ENCODE measurements at places on chromosomes 2 and 18. TPM values are rescaled to one million over a fixed set of nuclear protein-coding genes. Genes with fewer than 3 reads are reported as not detected.

DNA sequence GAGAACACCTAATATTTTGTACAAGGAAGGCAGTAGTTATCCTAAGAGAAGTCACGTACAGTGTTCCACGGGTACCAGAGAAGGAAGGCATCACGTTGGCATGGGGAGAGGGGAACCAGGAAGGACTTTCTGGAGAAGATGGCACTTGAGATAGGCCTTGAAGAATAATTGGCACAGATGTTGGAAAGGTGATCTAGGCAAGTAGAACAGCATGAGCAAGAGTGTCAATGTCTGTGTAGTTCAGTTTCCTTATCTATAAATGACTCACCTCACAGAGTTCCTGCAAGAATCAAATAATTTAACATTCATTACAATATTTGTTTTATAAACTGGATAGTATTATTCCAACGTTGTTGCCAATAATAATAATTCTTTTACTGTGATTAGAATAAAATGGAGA, 48.3 kb upstream of the BZW1 start:
- DNase-seq = no peak

GTF2A1L gene
- not detected for polyA plus RNA-seq

AKAIN1 gene
- not detected for polyA plus RNA-seq

- no peak for DNase-seq
Measured at GRCh38 chr2:129904532-129905446, 74.7 kb upstream of the RAB6C start.

DNA sequence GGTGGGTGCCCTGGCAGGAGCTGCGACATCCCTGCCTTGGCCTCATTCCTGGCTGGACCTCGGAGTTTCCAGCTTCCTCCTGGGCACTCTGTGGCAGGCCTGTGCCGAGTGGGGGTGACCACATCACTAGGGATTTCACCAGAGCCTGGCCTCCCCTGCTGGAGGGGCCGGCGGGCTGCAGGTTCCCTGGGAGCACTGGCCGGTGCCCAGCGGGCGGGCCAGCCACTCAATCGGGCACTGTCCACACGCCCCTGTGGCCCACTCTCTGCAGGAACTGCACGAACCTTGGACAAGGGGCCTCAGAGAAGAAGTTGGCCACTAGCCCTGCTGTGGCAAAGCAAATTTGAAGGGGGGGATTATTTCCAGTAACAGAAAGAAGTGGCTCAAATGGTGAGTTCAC, 110.7 kb upstream of the APCDD1 start:
- DNase-seq = no peak

DNA sequence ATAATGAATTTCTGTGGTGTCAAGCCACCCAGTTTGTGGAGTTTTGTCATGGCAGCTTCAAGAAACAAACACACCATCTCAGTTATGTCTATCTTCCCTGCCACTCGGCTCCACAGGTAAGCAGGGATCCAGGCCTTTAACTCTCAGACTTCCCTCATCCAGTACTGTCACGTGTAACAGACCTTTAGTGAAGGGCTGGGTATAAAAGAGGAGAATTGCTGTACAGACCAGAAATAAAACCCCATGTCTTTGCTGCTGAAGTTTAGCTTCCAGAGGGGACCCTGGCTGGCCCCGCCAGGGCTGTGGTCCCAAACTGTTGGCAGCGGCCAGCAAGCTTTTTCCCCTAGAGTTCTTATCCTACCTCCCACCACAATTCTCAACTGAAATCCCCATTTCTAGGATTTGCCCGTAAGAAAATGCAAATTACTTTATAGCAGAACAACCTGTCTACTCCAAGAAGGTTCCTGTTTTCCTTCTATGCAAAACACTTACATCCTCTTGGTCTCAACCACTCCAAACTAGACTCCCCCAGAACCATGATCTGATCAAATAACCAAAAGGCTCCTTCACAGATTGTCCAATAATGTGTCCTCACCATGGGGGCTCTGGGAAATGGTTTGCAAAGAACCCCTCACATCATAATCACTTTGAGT, 438.0 kb upstream of the ID2 start:
- DNase-seq = no peak

PSD4 gene
- polyA plus RNA-seq = 1.6 TPM

DNA sequence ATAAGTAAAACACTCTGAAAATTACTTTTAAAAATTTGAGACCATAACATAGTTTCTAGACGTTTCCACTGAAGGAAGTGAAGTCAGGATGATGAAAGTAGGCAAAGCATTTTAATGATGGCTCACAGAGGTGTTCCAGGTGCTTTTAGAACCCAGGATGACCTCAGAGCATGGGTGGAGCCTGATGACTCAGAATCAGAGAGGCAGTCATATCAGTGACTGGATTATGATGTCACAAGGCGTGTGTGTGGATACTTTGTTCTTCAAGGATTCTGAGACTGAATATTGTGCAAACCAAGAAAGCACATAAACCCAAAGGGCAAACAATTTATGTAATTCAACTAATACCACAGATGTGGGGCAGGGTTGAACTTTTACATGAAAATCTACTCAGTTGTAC, 208.0 kb upstream of the FBXO11 start:
- no peak for DNase-seq

- DNase-seq = no peak
Measured at GRCh38 chr18:27478459-27478858, 293.4 kb upstream of the CHST9 start.

PROKR1 gene
- polyA plus RNA-seq = 2.1 TPM

SERPINB3 gene
- not detected for polyA plus RNA-seq

IL36RN gene
- not detected for polyA plus RNA-seq

DNA sequence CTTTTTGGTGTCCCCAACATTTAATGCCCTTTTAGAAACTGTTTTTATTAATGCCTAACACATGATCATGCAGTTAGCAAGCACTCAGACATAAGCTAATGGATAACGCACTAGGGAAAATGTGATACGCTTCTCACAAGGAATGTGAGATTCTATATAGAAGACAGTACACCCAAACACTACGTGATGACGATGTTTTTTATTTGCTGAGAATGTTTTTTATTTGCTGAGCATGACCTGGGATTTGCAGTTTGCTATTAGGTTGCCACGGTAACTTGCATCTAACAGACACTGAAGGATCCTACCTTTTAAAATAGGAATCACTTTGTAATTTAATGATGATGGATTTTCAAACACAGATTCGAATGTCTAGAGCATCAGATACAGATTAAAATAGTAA, 4.9 kb downstream of the SMC6 start:
- DNase-seq = no peak

DNA sequence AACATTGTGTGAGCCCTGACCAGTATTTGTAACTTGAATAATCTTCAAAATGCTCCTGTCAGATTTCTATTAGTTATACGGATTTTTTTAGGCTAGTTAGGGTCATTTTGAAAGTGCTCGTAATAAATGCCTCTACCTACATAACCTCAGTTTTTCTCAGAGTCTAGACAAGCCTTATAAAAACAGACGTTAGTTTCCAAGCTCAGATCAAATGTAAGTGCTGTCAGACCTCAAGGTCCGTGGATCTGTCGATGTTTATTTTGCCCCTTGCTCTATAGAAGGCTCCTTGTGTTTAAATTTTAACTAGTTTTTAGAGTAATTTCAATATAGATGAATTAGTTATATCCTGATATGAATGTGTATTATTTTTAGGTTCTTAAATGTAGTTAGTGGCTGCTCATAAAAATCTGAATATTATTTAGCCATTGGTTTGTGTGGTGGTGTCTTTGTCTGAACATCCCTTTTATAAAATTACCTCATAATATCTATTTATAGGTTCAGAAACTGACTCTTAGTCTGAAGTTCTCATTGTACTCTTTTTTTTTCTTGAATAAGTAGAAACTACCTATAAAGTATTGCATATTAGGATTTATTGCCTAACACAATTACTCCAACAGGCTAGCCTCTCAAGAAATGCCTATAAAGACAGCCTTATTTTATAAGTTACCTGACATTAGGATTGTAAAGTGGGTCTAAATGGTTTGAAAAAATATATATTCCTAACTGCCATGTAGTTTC, 71.1 kb downstream of the MTA3 start:
- no peak for DNase-seq

DNA sequence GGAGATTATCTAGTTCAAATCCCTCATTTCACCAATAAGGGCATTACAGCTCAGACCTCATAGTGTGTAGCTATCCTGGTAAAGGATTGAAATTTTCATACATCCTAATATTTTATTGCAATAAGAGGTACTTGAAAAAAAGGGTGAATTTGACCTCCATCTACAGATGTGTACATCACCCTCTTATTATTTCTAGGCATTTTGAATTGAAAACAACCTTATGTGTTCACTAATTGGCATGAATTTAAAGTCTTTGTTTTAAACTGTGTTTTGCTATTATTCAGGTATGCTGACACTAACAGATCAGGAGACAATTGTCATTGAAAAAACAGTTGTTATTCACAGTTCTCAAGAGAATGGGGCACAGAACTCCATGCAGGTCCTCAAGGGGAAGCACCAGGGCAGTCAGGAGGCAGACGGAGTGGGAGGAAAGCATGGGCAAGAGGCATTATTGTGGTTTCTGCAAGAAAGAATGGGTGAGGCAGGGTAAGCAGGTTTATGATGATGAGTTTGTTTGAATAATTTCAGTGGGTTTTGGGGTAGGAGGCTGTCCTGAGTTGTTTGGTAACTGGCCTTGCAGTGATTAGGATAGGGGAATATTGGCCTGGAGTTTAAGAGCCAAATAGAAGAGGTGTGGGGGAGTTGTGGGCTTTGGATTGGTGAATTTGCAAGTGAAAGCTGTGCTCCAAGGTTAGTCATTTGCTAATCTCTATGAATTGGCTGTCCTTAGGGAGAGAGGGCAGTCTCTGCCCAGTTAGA, 194.6 kb downstream of the GPD2 start:
- no peak for DNase-seq

GRCh38 chr2:69948032-69948962, 13.1 kb downstream of the ASPRV1 start:
- no peak for DNase-seq

CRYBA2 gene
- polyA plus RNA-seq = not detected

GRCh38 chr2:85468704-85469349, 50.3 kb downstream of the SH2D6 start:
- DNase-seq = no peak

ABCG8 gene
- polyA plus RNA-seq = 0.10 TPM

DNA sequence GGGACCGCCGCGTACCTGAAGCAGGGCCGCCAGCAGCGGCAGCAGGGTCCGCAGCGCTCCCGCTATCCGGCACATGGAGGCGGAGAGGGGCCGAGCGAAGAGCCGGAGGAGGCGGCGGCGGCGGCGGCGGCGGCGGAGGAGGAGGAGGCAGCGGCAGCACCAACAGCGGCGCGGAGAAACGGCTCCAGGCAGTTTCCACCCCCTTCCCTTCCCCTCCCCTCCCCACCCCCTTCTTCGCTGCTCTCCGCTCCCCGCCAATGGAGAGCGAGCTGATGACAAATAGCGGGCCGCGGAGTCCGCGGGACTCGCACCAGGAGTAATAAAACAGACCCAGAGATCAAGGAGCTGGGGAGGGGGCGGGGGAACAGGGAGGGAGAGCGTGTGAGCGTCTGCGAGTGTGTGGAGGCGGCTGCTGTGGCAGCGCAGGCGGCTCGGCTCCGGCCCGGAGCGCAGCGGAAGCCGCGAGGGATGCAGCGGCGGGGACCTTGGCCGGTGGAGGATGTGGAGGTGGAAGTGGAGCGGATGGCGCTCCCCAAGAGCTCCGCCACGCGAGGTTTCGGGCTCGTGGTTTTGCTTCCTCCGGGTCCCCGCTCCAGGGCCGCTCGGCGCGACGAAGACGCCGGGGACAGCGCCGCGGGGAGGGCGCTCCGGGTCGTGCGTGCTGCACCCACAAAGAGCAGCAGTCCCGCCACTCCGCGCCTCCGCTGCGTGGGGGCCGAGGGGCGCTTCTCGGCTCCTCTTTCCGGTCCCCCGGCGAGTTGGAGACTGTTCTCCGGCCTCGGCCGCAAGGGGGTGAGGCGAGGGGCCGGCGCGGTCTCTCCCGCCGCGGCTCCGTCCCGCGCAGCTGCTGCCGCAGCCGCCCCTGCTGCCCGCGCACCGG, at the start of gene CDH2:
TSS of gene CDH2 (minus strand) at position 183 of the 880 bp plus-strand sequence. CDS start at position 75, 108 bp downstream.
- peak; percentile 78 for DNase-seq

DNA sequence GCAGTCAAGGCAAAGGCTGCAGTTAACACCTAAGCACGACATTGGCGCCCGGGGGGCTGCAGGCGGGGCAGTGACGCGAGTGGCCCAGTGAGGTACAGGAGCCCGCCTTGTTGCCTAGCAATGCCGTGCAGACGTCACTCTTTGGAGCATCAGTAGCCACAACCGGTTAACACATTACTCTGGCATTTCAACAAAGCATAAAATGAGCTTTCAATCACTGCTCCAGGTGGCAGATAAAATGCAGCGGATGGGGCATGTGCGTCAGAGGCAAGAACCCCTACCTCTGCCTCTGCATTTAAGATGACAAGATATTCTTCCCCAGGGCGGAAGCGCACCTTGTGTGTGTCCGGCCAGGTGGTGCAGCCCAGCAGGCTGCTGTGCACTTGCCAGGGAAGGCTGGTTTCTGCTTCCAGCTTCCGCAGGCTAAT, 139.4 kb downstream of the MTCL1 start:
- no peak for DNase-seq

DNA sequence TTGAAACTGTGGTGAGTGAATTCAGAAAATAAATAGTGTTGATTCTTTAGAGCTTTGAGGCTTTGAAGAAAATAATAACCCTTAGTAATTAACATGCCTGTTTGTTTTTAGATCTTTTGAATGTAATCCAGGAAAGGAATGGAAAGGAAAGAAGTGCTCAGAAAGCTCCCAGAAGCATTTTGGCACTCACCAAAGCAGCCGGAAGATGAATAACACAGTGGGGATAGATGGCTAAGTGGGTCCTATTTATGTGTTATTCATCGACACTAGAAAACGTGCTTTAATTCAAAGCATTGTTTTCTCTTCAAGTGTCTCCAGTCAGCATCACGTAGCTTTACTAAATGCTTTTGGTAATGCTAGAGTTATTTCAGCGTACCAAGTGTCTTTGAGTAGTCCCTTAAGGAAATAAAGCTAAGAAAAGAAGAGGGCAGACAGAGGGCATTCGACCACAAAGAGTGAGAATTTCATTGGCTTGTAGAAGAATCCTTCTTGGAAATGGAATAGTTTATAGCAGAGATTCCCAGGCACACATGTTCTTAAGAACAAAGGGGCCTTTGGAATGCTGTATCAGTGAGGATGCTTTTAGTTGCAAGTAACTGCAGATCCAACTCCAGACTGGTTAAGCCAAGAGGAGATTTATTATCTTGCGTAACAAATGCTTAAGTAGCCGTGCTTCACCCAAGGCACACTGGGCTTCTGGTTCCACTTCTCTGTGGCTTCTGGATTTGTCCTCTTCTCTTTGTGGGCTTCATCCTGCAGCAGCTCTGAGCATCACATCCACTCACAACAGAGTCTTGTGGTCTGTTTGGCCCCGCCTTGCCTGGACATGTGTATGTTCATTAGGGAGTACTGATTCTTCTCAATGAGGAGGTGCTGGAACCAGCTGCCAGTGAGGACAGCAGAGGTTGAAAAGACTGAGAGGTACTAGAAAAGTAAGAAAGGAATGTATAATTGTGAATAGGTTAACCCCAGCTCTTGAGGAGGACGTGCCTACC, 63.6 kb upstream of the LTBP1 start:
- no peak for DNase-seq

MAP4K3 gene
- polyA plus RNA-seq = 36.9 TPM

CRACDL gene
- polyA plus RNA-seq = 2.0 TPM

GPR45 gene
- polyA plus RNA-seq = not detected

DNA sequence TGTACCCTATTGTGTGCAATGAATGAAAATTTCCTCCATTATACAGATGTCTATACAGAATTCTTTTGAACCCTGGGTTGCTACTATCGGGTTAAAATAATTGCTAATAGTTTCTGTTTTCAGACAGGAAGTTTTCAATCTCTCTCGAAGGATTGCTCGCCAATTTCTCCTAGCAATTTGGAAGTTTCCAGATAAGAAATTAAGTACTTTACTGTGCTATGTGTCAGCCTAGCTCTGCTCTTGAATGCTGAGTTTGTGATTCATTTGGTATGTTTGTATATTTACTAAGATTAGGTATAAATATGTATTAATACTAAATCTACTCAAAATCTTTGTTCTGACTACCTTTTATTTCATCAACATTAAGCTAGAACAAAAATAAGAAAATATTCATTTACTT, 74.6 kb upstream of the ARL5A start:
- no peak for DNase-seq
